ENCODE measurements at places on chromosomes 3 and 15. TPM values are rescaled to one million over a fixed set of nuclear protein-coding genes. Genes with fewer than 3 reads are reported as not detected.

NFKBIZ gene
- total RNA-seq: 86.2 TPM

HIGD2B gene
- total RNA-seq: not detected

TUSC2 gene
- 31.3 TPM for total RNA-seq

MYRIP gene
- total RNA-seq: not detected

ACOX2 gene
- total RNA-seq: 2.0 TPM
